Stimulated activated CD8-positive, alpha-beta memory T cell treated with anti-CD3 and anti-CD28 coated beads, Interleukin-4, amount 100 ng/mL, for 24 hours (primary cell): ENCODE measurements at places on chromosomes 3 and 15.

GRCh38 chr3:104846270-104846669 is 520.4 kb upstream of the ALCAM start:
- DNase-seq: no peak

GRCh38 chr3:183394150-183394549 is 34.3 kb downstream of the MCF2L2 start:
- DNase-seq: no peak

DNA sequence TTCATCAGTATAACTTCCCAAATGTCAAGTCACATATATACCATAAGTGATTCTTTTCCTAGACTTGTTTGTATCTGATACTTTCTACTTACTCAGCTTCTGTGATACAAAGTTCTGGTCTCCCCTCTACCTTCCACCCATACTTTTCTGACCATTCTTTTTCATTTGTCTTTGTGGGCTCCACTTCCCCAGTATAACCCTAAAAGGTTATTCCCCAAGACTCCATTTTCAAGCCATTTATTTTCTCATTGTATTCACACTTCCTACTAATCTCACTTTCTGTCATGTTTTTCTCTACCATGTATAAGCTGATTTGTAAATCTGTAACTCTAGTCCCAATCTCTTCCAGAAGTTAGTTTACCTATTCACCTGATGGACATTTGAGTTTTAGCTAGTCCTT is 34.0 kb downstream of the IQCB1 start:
- DNase-seq: no peak

- peak; percentile 30 for DNase-seq
Observed at GRCh38 chr3:108153451-108153981, 62.7 kb upstream of the CD47 start.
